ELF-1 (cell line): ENCODE measurements at places on chromosomes 6 and 20.

GRCh38 chr6:143674483-143675381, 3.0 kb upstream of the PHACTR2 start:
- DNase-seq: peak; percentile 10

DNA sequence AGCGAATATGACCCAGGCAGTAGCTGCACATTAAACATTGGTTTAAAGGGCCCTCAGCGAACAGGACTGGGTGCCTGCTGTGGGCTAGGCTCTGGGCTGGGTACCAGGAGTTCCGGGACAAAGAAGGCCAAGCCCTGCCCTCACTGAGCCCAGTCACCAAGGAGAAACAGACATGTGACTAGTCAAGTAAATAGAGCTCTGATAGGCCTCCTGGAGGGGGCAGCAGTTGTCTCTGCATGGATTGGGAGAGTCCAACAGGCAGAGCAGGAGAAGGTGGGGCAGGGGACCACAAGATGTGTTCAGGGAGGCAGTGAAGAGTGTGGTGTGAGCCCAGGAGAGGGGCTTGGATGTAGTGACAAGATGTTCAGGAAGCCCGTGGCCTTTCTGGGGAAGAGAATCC, 3.1 kb downstream of the HM13 start:
- peak; percentile 66 for DNase-seq

DNA sequence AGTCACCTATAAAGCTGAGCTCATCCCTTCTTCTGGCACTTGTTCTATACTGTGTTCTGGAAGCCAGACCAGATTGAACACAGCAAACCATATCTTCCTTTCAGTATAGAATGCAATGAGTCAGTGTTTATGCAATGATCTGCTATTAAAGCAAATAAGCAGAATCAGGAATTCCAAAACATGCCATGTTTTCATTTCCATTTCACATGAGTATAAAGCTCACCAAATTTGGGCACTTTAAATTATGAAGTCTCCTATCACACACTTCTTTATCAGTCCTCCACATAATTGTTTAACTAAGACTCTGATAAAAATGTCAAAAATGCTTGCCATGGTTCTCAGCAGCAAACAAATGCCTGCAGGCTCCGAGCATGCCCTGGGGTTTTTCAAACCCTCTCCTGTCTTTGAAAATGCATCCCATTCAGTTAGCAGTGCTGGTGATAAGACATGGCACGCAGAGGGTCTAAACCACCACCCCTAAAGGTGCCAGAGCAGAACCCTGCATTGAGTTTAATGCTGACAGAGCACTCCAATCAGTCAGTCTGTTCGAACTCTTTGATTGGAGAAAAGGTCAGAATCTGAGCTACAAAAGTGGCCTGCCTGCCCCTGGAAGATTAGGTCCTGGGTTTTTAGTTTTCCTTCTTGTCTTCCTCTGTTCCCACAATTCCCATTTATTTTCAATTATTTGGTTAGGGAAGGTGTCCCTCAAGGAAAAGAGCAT, 234.1 kb downstream of the GMPR start:
- peak; percentile 26 for DNase-seq

DNA sequence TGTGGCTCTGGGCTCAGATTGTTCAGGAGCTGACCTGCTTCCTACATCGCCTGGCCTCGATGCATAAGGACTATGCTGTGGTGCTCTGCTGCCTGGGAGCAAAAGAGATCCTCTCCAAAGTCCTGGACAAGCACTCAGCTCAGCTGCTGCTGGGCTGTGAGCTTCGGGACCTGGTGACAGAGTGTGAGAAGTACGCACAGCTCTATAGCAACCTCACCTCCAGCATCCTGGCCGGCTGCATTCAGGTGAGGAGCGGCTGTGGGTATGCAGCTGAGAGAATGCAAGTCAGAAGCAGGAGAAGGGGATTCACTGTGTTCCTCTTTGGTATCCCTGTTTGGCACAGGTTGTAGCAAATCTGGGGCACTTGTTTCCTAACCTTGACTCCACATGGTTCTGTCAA, 17.9 kb downstream of the CUL9 start:
- DNase-seq: no peak
